Neural crest cell (in vitro differentiated cells): ENCODE measurements at places on chromosomes 3 and 15. TPM values are rescaled to one million over a fixed set of nuclear protein-coding genes. Genes with fewer than 3 reads are reported as not detected.

Gene PIF1
- total RNA-seq: 53.2 and 62.7 TPM in 2 replicates

Gene CKMT1B
- 1.9 and 4.5 TPM in 2 replicates for total RNA-seq

Gene DNAH1
- 2.4 and 3.2 TPM in 2 replicates for total RNA-seq

Gene OSBPL10
- 18.7 and 20.4 TPM in 2 replicates for total RNA-seq

Gene ZPLD1
- not detected in 2 replicates for total RNA-seq

Gene MESP1
- 1.2 and 2.3 TPM in 2 replicates for total RNA-seq

Gene HCLS1
- total RNA-seq: 0.45 and 0.54 TPM in 2 replicates

Gene TPRG1
- total RNA-seq: 0.61 and 0.91 TPM in 2 replicates

DNA sequence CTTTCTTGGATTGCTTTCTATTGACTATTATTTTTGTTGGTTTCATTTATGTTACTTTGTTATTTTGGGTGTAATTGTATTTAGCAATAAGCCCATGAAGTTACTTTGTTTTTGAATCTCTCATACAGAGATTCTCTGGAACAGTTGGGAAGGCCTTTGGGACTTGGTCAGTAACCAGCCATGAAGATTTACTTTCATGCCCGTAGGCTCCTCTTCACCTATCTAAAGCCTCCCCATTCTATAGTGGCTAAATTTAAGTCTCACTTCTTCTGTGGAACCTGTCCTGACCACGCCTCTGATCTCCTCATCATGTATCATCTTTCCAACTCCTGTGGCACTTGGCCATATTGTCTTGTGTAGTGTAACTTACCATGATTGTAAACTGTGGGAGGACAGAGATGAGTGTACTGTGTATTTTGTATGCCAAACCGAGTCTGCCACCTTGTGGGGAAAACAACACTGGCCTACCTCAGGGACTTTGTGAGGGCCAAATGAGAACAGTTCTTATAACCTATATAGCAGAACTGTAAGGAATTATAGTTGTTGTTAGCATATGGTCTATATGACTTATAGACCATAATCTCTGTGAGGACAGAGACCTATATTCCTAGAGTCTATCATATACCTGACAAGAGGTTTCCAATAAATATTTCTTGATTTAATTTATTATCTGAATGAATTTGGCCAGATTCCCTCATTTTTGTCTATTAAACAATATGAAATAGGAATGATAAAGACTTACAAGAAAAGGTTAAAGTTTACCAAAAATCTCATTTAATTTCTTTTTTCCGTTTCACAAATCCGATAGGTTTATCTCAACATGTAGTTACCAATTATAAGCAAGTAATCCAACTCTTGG is 75.0 kb downstream of the STARD9 start:
- peak; percentile 50 for DNase-seq

DNA sequence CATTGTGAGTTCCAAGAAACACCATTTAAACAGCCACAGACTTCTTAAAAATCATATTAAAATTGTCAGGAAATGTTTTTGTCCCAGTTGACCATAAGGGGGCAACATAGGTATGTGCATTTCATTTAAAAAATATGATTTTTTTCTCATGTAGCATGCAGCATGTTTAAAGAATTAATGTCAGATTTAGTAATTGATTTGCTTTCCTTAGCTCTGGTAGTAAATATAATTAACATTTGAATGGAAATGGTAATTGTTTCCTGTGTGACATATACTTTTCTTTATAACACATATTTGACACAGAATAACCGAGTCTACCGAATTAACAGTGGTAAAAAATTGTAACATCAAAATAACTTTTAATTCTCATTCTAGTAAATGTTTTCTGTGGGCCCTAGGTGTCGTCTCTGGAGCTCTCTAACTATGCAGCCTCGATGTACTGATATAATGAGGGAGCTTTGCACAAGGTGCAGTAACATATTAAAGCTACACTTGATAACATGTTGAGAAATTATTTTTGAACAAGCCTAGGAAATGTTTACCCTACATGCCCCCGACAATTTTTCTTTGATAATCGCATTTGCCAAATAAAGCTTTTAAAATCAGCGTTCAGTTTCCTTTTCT is 34.9 kb downstream of the NXPE3 start:
- DNase-seq: no peak

- no peak for DNase-seq
These were observed 157.9 kb downstream of the FOXP1 start for GRCh38 chr3:71425491-71426071.

DNA sequence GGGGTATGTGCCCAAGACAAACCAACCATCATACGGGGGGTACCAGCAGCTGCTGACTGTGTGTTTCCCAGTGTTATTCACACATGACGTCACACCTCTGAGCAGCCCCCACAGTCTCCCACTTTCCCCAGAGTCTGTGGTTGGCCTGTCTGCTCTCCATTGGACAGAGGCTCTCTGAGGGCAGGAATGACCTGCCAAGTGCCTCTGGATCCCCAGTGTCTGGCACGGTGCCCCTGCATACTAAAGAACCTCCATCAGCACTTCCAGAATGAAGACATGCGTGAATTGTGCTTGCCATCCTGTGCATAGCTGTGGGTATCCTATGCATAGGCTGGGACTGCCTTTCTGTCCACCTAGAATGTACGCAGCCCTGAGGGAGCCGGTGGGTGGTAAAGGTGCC is 3.5 kb upstream of the CCDC9B start:
- no peak for DNase-seq

- no peak for DNase-seq
These were observed 18.7 kb upstream of the PDE8A start for GRCh38 chr15:84962955-84963354.
